Sigmoid colon (tissue), 7 donors: ENCODE measurements at places on chromosomes 3 and 15. TPM values are rescaled to one million over a fixed set of nuclear protein-coding genes. Genes with fewer than 3 reads are reported as not detected.
A peak's percentile ranks its signal among the peaks of the same experiment; 100 is the strongest.

GRCh38 chr3:98962951-98963350 lies 61.5 kb upstream of the DCBLD2 start:
- H3K27me3 ChIP-seq, result no peaks in the 10 kb centered on the region
- no peaks in the 10 kb centered on the region for H3K4me1 ChIP-seq
- no peak overlapping the region for H3K27ac ChIP-seq

DNA sequence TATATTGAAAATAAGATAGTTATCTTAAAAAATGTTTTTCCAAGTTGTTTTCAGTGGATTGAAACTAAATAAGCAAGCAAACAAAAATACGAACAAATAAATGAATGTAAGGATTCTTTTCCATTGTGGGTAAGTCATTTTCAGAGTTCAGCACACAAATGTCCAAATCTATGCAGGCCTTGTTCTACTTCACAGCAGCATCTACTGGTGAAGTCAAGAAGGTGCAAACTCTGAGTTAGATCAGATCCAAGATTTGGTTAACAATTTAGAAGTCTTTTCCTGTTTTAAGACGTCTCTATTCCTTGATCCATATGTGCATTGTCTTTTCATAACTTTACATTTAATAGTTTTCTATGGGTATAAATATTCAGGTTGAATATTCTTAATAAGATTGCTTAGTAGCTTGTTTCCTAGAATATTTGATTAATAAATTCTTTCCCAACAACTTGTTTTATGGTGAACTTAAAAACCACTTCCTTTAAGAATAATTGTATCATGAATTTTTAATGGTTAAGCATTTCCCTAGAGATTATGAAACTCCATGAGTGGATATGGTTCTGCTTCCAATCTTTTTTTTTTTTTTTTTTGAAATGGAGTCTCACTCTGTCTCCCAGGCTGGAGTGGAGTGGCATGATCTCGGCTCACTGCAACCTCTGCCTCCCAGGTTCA lies 10.5 kb downstream of the PTX3 start:
- DNase-seq, result no peak
- no peak overlapping the region for H3K27ac ChIP-seq
- H3K36me3 ChIP-seq, result no peaks in the 10 kb centered on the region
- H3K4me3 ChIP-seq, result no peak overlapping the region

DNA sequence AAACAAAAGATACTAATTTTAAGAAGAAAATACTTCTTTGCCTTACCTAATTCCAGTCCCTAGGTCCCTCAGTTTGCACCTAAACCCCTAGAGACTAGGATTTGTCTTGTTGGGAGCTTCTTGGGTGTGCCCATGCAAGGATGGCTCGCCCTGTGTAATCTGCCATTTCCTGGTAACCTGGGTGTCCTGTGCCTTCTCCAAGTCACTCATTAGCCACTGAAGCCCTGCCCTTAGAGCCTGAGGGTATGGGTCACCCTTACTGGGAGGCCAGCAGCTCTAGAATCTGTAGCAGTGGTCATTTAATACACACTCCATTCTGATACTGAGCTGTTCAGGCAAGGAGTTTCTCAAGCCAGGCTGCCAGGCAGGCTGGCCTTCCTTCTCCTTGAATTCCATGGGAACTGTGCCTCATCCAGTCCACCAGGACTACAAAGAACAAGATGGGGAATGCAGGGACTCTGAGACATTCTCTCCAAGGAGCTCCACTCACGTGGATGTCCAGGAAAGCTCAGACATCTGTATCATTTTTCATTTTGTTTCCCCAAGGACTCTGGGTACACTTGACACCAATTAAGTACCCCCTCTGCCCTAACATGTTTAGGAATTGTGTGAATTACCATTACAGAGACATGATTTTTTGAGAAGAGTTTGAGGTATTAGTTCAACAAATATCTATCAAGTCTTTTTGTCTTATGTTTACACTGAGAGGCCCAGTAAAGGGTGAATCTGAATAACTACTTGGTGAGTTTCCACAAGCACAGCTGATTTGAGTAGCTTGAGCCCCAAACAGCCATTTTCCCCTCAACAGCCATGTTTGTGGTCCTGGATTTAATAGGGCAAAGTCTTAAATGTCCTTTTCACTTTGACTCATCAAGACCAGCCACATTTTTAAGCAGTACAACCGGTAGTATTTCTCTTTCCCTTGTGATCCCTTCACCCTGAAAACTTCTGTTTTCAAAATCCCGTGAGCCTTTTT lies 52.6 kb downstream of the ARNT2 start:
- H3K27ac ChIP-seq, result no peak overlapping the region
- H3K4me3 ChIP-seq, result no peak overlapping the region
- peaks cover 17% of the 10 kb centered on the region for H3K4me1 ChIP-seq
- no peak for DNase-seq
- peaks cover 7% of the 10 kb centered on the region for H3K36me3 ChIP-seq

- no peaks in the 10 kb centered on the region for H3K27me3 ChIP-seq
- peaks cover 32% of the 10 kb centered on the region for H3K4me1 ChIP-seq
- no peaks in the 10 kb centered on the region for H3K36me3 ChIP-seq
- peak overlapping the region; percentile 94 for H3K27ac ChIP-seq
- peak; percentile 87 for DNase-seq
Measured at GRCh38 chr3:126179825-126180476, 435 bp downstream of the ALDH1L1 start.

DNA sequence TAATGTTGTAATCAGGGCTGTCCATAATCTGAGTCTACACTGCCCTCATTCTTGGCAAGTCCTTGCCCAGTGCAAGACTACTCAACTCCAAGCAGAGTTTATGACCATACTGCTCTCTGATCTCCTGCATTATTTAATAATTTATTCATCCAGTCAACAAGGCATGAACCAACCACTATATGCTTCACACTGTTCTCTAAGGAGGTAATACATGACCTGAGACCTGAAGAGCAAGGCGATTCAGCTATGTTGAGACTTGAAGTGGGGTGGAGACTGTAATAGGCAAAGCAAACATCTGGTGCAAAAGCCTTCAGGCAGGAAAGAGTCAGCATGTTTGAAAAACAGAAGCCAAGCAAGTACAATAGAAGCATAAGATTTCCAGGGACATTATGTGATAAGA lies 1362.8 kb downstream of the ROBO2 start:
- no peak overlapping the region for H3K4me3 ChIP-seq
- no peaks in the 10 kb centered on the region for H3K4me1 ChIP-seq
- H3K27ac ChIP-seq, result no peak overlapping the region

DNA sequence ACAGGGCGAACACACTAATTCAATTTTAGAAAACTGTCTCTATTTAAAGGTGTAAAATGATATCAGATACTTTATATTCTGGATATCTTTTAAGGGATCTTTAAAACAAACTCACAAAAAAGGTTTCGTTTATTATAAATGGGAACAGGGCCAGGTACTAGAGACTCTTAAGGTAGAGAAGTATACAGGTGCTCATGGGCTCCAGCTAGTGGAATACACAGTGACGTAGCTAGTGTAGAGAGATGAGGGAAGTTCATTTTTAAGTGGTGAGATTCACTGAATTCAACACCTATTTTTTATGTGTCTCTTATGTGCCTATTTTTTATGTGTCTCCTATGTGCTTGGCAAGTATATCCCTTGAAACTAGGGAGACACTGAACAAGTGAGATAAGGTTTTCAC lies 132.7 kb upstream of the FAM3D start:
- DNase-seq, result no peak
- H3K4me3 ChIP-seq, result no peak overlapping the region
- H3K36me3 ChIP-seq, result no peaks in the 10 kb centered on the region
- H3K4me1 ChIP-seq, result no peaks in the 10 kb centered on the region

HTR3E gene
- total RNA-seq, result not detected
